ENCODE measurements at places on chromosomes 12 and 14. TPM values are rescaled to one million over a fixed set of nuclear protein-coding genes. Genes with fewer than 3 reads are reported as not detected.

KRT5 gene
- not detected for total RNA-seq

NEUROD4 gene
- total RNA-seq, result not detected

DPPA3 gene
- total RNA-seq, result not detected

CD163L1 gene
- total RNA-seq, result 7.8 TPM

CHGA gene
- not detected for total RNA-seq

AICDA gene
- not detected for total RNA-seq

GLIPR1L2 gene
- 0.07 TPM for total RNA-seq

MIS18BP1 gene
- total RNA-seq, result 85.3 TPM

HELB gene
- 5.8 TPM for total RNA-seq

CNTN1 gene
- 0.13 TPM for total RNA-seq

LRIG3 gene
- total RNA-seq, result 94.5 TPM

FGF6 gene
- not detected for total RNA-seq

PROX2 gene
- not detected for total RNA-seq

NRXN3 gene
- 0.22 TPM for total RNA-seq

C1QL4 gene
- 0.13 TPM for total RNA-seq

TM7SF3 gene
- 92.8 TPM for total RNA-seq

C12orf54 gene
- not detected for total RNA-seq

SMIM41 gene
- total RNA-seq, result not detected

KRT73 gene
- total RNA-seq, result not detected

CFAP73 gene
- not detected for total RNA-seq

EPYC gene
- total RNA-seq, result not detected

CDC42BPB gene
- total RNA-seq, result 153 TPM

LYZ gene
- total RNA-seq, result not detected

GNB3 gene
- total RNA-seq, result 3.1 TPM

DNAH10 gene
- under 0.01 TPM for total RNA-seq

NKX2-1 gene
- not detected for total RNA-seq

CAPZA3 gene
- not detected for total RNA-seq

RND1 gene
- total RNA-seq, result 0.57 TPM

JPH4 gene
- not detected for total RNA-seq

IL22 gene
- total RNA-seq, result not detected

CCDC184 gene
- total RNA-seq, result 0.36 TPM

SCFD1 gene
- 107 TPM for total RNA-seq

GALNT4 gene
- total RNA-seq, result 26.1 TPM

ALX1 gene
- total RNA-seq, result 0.53 TPM

VCPKMT gene
- 7.6 TPM for total RNA-seq

WNT5B gene
- 0.53 TPM for total RNA-seq
